Cortex of kidney (tissue), 1 donor: ENCODE measurements at places on chromosomes 11 and 22.

GRCh38 chr11:128568166-128568778, 19.1 kb downstream of the ETS1 start:
- DNase-seq: no peak

DNA sequence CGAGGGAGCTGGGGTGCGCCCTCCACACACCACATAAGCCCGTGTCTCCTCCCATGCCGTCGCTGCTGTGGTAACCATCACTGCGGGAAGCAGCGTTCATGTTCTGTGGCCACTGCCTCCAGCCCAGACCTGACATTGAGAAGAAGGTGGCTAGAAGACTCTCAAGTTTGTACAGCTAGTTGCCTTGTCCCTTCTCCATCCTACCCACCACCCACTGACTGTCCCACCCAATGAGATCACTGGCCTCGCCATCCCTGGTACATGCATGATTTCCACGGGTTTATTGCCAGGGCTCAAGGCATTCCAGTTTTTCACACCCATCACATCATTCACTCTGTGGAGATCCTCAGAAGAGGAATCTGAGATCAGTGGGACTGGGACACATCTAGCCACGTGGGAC, 33.0 kb downstream of the AHNAK start:
- no peak for DNase-seq

GRCh38 chr11:61718046-61718531, 34.3 kb upstream of the MYRF start:
- no peak for DNase-seq

- DNase-seq: no peak
Observed at GRCh38 chr22:30296324-30296723, 7.0 kb upstream of the CASTOR1 start.

DNA sequence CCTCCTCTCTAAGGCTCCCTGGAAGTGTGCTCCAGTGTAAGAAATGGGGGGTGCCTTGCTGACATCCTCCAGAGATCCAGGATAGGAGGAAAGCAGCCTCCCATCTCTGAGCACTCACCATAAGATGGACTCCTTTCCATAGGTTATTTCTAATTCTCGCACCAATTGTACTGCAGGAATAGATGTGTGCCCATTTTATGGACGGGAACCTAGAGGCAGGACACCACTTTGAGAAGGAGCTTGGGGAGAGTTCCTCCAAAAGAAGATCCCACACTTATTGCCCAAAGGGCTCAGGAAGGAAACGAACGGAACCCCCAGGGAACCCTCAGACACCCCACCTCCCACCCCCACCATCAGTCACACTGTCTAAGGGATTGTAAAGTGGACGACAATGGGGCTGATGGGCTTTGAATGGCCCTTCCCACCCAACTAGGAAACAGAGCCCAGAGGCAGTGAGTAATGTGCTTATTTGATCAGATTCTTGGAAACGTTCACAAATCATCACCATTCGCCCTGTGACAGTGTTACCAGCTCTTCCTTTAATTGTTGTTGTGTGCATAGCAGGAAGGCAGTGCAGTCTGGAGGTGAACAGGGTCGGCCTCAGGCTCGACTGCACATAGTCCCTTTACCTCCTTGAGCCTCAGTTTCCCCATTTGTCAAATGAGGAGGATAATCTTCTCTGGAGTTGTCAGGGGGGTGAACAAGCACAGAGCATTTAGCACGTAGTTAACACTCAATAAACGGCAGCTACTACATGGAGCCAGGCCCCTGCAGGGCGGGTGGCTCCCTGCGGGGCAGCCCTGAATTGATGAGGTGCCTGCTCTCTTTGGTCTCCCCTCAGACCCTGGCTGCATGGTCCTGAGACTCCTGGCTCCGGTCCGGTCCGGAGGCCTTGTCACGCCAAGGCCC, 8.4 kb upstream of the MN1 start:
- DNase-seq: no peak

- no peak for DNase-seq
Observed at GRCh38 chr11:101445761-101446160, 138.0 kb downstream of the TRPC6 start.

DNA sequence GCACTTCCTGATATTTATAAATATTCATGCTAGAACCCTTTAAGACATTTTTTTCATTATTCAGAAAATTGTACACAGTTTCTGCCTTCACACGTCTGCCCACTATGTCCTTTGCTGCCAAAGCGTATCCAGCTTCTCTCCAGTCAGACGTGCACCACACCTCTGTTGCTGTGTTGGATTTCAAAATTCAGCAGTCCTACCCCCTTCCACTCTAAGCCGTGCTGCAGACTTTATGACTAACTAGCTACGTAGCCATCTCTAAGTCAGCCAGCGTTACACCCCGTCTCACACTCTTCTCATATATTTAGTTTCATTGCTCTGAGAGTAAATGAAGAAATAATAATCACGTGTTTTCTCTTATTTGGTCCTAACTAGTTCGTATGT, 28.2 kb upstream of the OPCML start:
- no peak for DNase-seq

- DNase-seq: no peak
Observed at GRCh38 chr11:78878631-78879030, 304.0 kb upstream of the NARS2 start.

GRCh38 chr11:2828585-2829330, 56.8 kb downstream of the CDKN1C start:
- DNase-seq: no peak

GRCh38 chr11:78649361-78650215, 74.9 kb upstream of the NARS2 start:
- DNase-seq: no peak

- no peak for DNase-seq
Observed at GRCh38 chr11:27234043-27234668, 128.9 kb downstream of the CCDC34 start.

DNA sequence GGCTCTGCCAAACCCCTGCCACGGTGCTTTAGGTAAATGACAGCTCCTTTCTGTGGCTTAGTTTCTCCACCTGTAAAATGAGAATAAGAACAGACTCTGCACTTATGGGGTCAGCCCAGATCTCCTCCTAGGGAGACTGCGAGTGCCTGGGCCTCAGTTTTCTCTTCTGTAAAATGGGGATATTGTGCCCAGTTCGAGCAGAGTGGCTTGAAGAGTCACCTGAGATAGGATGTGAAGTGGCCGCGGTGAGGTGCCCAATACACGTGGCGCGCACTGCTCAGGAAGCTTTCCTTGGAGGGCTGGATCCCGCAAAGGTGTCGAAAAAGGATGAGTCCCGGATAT, 473 bp upstream of the EMID1 start:
- no peak for DNase-seq

DNA sequence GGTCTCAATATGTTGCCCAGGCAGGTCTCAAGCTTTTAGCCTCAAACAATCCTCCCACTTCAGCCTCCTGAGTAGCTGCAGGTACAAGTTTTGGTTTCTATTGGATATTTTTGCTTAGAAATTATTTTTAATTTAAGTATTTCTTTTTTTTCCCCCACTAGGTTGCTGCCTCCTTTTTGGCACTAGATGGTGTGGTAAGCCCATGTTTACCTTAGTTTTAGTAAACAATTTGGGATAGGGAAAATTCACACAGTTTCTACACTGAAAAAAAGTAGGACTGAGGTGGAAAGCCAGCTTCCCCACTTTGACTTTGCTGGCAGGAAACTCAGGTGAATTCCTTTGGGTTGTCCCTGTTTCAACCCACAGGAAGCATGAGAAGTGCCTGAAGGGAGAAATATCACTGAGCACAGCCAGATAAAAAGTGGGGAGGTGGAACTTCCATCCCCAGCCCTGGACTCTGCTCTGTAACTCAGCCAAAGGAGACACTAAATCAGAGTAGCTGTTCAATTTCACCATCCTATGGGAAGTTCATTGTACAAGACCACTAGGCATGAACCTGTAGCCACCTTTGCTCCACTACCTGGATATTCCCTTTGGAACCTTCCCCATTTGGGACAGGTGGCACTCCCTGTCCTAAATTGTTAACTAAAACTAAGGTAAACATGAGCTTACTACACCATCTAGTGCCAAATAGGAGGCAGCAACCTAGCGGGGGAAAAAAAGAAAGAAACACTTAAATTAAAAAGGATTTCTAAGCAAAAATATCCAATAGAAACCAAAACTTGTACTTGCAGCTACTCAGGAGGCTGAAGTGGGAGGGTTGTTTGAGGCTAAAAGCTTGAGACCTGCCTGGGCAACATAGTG, 154.4 kb upstream of the FAT3 start:
- DNase-seq: no peak

- DNase-seq: no peak
Observed at GRCh38 chr11:34827228-34827627, 89.0 kb downstream of the APIP start.

- no peak for DNase-seq
Observed at GRCh38 chr22:23225337-23225723, 45.0 kb downstream of the BCR start.
